Fibroblast of the aortic adventitia (primary cell): ENCODE measurements at places on chromosomes 6 and 20. TPM values are rescaled to one million over a fixed set of nuclear protein-coding genes. Genes with fewer than 3 reads are reported as not detected.

LCA5 gene
- 7.4 and 12.1 TPM in 2 replicates for total RNA-seq

SLC32A1 gene
- total RNA-seq, result not detected in 2 replicates

PRR18 gene
- total RNA-seq, result not detected in 2 replicates

SIRPA gene
- total RNA-seq, result 12.2 and 18.3 TPM in 2 replicates

HDDC2 gene
- 32.1 and 71.5 TPM in 2 replicates for total RNA-seq

PDYN gene
- total RNA-seq, result not detected in 2 replicates

SLC52A3 gene
- not detected in 2 replicates for total RNA-seq

TUBB1 gene
- not detected in 2 replicates for total RNA-seq

ARMC2 gene
- 1.6 and 2.5 TPM in 2 replicates for total RNA-seq
